CD4-positive, alpha-beta T cell treated with Interleukin-4 for 4 hours (primary cell): ENCODE measurements at places on chromosomes 2 and 18.

GRCh38 chr2:64380853-64381527 is 73.0 kb upstream of the LGALSL start:
- no peak for DNase-seq

DNA sequence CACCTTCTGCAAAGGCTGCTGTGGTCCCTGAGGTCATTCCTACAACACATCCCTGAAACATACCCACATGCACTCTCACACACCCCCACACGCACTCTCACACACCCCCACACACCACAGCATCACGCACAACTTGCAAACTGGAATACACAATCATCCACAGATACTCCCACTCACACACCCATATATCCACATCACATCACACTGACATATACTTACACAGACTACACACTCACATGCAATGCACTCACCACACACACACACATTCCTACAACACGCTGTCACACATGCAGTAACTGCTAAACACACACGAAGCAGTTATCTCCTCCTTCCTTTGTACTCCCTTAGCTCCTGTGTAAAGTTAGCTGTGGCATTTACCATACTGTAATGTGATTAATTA is 57.1 kb upstream of the PKDCC start:
- DNase-seq, result no peak

DNA sequence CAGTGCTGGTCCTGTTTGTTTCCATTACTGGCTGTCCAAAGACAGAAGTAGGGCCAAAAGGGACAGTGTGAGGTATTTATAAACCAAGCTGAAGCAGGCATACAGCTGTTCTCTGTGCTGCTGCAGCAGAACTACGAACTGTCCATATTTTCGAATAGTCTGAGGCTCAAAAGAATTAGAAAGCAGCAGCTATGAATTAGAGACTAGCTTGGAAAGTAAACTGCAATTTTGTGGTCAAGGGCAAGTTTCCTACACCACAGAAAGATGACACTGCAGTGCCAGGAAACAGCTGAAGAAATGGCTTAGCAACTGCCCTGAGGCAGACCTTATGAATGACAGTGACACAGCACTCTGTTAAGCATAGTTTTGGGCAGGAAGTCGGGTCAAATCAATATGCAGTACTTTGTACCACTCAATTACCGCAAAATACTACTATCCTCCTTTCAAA is 125.3 kb downstream of the TMEM131 start:
- peak; percentile 48 for DNase-seq

GRCh38 chr2:177572236-177572671 is 179.7 kb downstream of the AGPS start:
- DNase-seq, result no peak

GRCh38 chr2:105744909-105745853 is at the start of gene NCK2:
NCK2 (plus strand) TSS chr2:105744912; CDS start chr2:105855064, 110,152 bp downstream.
- DNase-seq, result no peak

- DNase-seq, result no peak
Measured at GRCh38 chr2:238286551-238286950, 1.9 kb downstream of the PER2 start.

GRCh38 chr2:72129681-72130340 is 17.9 kb downstream of the CYP26B1 start:
- DNase-seq, result no peak

DNA sequence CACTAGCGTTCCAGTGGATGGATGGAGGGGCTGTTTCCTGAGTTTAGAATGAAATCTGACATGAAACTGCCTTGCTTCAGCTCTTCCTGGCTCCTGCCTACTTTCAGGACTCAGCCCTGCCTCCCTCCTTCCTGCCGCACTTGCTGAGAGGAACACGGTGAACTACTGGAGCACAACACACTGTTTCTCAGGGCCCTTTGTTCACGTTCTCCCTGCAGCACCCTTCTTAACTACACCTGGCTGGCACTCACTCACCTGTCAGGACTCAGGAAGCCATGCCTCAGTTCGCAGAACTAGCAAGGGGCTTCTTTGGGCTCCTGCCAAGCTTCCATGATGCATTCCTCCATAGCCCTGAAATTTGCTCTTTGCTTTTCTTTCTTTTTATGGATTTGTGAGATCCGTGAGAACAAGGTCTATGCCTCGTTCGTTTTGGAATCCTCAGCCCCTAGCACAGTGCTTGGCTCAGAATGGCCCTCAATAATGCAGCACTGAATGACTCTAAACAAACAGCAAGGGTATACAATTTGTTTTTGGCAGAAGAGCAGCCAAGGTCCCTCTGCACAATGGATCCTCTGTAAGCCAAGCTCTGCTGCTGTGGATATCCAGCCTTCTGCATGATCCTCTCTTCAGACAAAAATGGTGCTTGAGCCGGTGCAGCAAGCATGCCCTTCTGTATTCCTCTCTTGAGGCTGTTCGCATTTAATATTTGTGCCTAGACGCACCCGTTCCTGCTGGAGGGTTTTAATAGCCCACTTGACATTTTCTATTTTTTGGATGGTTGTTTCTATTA is 357.0 kb downstream of the TSN start:
- no peak for DNase-seq
